ENCODE measurements at places on chromosomes 6 and 20. TPM values are rescaled to one million over a fixed set of nuclear protein-coding genes. Genes with fewer than 3 reads are reported as not detected.

The BCAS1 gene
- 13.2 TPM for total RNA-seq

The NMBR gene
- total RNA-seq: not detected

GRCh38 chr6:113610377-113610988 is 246.7 kb upstream of the MARCKS start:
- DNase-seq: no peak

DNA sequence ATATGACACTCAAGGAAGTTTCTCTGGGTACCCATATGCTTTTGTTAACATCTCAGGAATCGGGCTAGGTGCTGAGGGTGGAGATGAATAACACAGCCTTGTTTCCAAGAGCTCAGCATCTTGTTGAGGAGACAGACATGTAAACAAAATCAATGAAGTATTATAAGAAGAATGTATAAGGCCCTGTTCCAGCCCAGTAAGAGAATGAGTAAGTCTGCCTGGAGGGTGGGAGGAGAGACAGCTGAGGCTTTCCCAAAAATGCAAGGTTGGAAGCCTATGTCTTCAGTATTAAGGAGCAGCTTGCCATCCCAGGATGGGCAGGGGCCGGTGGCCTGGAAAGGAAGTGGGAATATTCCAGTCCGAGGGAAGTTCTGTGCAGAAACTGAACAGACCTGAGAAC is 615.3 kb upstream of the BTBD3 start:
- no peak for DNase-seq

GRCh38 chr6:15824811-15825210 is 162.0 kb upstream of the DTNBP1 start:
- DNase-seq: no peak
